ENCODE measurements at places on chromosomes 3 and 15.

GRCh38 chr3:154764856-154765640 lies 315.1 kb upstream of the MME start:
- no peak for DNase-seq

DNA sequence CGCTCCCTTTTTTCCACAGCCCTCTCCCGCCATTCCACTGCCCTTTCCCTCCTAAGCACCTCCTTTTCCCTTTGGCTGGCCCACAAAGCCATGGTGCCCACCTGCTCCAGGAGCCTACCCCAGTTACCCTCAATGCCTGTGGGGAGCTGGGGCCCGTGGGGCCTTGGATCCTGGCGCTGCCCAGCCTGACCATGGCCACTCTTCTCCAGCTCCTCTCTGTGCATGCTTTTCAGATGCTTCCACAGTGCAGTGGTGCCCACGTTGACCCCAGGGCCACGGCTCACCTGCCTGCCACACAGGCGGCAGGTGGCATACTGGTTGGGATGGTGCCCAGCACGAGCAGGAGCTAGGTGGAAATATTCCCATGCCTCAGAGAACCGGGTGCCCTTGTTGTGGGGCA lies 1.5 kb downstream of the ZBED2 start:
- DNase-seq, result no peak

- no peak for DNase-seq
Observed at GRCh38 chr3:177426106-177426877, 229.0 kb upstream of the TBL1XR1 start.

DNA sequence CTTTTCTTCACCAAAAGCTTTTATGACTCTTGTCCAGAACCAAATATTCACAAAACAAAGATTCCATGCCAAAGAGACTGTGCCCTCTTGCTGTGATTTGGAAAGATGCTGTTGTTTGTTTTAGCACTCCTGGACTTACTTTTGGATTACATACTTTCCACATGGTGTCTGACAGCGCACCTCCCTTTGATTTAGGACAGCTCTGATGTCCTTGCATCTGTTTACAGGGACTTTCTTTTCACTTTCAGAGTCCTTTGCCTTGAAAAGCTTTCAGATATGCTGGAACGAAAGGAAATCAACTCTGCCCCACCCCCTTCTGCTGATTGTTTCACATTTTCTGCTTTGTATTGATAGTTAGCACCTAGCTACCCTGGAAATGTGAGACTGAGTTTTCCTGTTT lies 133.0 kb upstream of the NR2E3 start:
- DNase-seq, result no peak
